ENCODE measurements at places on chromosomes 2 and 18.

DNA sequence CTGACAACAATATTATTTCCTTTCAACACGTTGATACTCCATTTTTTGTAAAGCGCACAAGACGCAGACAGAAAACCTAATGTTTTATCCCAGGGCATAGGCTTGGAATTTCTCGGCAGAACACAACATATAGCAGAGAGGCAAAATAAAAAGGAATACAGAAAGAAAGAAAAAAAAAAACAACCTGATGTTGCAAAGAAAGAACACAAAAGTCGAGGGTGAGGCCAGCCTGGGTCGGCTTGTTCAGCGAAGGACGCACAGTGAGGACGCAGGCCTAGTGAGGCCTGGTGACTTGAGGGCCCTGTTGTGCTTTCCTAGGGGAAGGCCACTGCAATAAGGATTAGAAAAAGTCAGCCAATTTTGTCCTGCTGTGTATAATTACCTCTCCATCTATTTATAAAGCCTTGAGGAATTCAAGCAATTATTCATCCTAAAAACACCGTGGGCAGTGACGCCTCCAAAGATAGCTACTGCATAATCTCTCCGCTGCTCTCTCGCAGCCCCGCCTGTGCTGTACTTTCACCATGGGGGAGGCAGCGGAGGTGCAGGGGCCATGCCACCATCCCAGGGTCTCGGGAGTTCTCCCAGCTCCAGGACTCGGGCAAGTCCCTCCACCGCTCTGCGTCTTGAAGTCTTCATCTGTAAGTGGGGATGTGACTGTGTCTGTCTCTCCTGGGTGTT lies 61.9 kb upstream of the SH3RF3 start:
- no peak for DNase-seq

DNA sequence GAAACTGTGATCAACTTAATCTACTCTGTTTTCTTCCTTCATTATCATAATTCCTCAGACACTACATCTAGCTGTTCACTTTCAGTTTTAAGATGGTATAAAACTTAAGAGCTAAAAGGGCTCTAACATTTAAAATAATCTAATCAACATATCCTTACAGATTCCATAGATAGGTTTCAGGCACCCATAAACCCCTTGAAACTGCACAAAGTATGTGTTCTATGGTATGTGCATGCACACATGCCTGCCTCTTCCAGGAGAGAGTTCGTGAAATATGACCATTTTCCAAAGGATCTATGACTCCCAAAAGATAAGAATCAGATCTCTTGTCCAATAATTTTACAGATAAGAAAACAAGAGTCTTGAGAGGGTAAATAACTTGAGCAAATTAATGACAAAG lies 59.4 kb downstream of the CUL3 start:
- DNase-seq: no peak

DNA sequence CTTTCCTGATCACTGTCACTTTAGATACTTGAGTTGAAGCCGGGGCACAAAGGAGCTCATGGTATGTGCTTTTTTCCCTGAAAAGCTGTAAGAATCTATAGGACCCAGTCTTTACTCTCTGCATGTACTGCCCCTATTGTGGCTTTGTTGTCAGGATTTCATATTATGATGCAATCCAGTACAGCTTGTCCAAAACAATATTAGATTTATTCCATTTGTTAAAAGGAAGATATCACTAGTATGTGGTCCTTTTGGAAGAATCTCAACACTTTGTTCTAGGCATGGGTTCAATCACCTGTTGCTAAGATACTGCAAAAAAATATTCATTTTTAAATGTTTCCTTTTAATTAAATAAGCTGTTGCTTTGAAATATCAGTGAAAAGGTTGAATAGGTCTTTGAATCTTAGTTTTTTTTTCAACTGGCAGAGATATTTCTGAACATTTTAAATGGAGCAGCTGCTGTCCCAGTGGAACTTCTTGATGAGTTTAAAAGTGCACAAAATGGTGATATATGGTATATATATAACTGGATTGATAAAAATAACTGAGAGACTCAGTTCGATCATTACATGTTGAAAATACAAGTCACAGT lies 256.6 kb upstream of the NT5C1B start:
- no peak for DNase-seq

DNA sequence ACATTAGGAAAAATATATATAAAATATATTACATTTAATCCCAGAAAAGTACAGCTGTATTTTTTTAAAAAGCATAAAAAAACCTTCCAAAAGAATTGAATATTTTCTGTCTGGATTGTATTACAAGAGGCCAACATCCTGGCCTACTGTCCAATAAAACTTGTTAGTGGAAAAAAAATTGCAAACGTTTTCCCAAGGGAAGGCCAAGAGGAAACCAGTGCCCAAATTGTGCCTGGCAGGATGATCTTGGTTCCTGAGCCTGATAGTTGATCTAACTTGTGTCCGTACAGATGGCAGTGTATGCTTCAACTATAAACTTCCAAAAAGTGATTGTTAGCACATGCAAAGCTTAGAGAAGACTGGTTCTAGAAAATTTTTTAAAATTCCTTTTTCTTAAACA lies 90.6 kb upstream of the LPIN2 start:
- no peak for DNase-seq

- no peak for DNase-seq
These were observed 20.2 kb downstream of the GATA6 start for GRCh38 chr18:22189449-22190166.

- DNase-seq: no peak
These were observed 2.3 kb downstream of the OBSL1 start for GRCh38 chr2:219569041-219569440.

- no peak for DNase-seq
These were observed 36.4 kb downstream of the OLA1 start for GRCh38 chr2:174211954-174212353.

- DNase-seq: no peak
These were observed 701.8 kb downstream of the NR4A2 start for GRCh38 chr2:155630760-155631159.

- no peak for DNase-seq
These were observed 38.5 kb downstream of the NCK2 start for GRCh38 chr2:105783151-105783738.

DNA sequence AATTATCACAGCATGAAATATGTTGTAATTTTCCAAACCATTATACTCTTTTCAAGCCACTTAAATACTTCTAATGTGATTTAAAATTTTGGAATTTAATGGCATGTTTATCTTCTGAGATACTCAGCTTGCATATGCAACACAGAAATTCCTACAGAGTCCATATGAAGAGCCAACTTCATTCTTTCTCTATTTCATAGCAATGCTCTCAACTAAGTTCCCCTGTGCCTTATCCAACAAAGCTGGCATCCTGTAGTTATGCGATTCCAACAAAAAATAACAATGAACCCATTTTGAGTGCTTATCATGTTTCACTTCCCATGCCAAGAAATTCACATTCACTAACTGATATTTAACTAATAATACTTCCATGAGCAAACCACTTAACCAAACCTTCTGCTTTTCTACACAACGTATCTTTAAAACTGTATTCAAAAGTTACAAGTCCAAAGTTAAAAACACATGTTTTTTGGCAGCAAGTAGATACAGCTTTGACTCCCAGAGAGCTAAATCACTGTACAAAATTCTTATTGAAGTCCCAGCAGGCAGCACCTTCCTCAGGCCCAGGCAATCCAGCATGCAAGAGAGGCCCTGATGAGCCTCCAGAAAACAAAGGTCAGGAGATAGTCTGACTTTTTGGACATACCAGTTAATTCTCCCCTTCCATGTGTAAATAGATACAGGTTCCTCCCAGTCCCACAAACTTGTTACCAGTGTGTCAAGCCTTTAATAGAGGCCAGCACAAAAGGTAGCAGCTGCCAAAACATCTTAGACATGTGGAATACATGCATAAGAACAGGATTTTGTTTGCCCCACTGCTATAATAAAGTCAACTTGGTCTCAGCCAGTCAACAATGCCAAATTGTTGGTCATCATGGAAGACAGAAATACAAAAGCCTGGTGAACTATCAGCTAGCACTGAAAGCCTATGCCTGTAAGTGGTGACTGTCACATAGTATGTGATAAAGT lies 113.1 kb upstream of the WDR75 start:
- DNase-seq: no peak

GRCh38 chr18:23283916-23284430 lies 148.7 kb downstream of the CABLES1 start:
- no peak for DNase-seq

DNA sequence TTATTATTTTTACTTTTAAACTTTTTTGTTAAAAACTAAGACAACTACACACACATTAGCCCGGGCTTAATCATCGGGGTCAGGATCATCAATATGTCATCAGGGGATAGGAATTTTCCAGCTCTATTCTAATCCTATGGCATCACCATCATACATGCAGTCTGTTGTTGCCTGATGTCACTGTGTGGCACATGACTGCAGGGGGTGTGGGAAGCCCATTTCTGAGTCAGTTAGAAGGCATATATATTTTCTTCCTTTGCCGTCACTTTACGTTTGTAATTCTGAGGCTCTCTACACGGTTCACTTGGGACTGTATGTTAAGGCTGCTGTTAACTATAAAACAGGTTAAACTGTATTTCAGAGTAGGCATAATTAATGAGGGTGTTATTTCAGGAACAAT lies 144.4 kb upstream of the ITGA6 start:
- peak; percentile 96 for DNase-seq

GRCh38 chr2:229300790-229301189 lies 29.7 kb upstream of the PID1 start:
- no peak for DNase-seq

GRCh38 chr2:231117922-231118613 lies 6.8 kb downstream of the HTR2B start:
- no peak for DNase-seq

DNA sequence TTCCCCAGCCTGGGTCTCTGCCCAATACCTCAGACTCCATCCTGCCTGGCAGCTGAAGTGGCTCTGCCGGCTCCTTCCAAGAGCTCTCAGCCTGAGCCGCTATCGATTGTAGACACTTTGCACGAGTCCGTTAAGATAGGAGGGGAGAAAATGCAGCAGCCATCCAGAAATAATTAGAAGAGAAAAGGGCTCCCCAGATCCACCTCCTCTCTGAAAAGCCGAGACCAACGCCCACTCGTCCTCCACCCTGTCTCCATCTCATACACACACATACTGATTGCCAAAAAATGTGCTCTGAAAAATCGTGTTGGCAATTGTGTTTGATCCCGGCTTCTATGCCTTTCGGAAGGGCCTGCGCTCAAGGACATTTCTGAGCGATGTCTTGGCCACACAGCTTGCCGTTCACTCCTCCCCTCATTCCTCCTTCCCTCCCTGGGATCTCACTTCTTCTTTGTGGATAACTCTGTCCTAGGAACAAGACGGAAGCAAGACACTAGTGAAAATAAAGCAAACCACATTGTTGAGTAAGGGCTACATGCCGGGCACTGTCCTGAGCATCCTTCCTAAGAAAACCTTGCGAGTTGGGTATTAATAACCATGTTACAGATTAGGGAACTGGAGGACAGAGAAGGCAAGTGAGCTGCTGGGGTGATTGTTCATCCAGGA lies 372.8 kb upstream of the MYT1L start:
- DNase-seq: no peak

DNA sequence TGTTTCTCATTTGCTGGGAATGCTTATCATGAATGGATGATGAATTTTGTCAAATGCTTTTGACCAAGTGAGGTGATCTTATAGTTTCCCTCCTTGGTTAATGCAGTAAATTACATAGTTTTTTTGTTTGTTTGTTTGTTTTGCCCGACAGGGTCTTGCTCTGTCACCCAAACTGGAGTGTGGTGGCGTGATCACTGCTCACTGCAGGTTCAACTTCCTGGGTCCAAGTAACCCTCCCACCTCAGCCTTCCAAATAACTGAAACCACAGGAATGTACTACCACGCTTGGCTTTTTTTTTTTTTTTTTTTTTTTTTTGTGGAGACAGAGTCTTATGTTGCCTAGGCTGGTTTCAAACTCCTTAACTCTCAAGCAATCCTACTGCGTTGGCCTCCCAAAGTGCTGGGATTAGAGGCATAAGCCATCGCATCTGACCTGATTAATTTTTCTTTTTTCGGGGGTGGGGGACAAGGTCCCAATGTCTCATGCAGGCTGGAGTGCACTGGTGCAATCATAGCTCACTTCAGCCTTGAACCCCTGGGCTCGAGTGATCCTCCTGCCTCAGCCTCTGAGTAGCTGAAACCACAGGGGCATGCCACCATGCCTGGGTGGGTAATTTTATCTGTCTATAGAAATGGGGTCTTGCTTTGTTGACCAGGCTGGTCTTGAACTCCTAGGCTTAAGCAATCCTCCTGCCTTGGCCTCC lies 48.6 kb downstream of the SMAD2 start:
- DNase-seq: no peak

DNA sequence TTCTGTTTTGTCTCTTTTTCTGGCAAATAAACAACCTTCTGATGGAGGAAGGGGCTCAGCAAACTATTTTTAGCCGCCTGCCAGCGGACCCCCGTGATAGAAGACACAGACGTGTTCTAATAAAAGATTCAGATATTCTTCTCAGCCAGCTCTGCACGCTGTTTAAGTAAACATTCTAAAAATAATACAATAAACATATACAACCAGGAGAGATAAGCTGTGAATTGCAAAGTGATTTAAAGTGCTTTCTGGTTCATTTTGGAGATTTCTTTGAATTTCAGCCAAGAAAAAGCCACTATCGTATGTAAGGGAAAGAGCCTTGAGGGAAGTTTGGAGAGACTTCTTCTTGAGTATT lies 201.3 kb downstream of the EPHA4 start:
- no peak for DNase-seq

DNA sequence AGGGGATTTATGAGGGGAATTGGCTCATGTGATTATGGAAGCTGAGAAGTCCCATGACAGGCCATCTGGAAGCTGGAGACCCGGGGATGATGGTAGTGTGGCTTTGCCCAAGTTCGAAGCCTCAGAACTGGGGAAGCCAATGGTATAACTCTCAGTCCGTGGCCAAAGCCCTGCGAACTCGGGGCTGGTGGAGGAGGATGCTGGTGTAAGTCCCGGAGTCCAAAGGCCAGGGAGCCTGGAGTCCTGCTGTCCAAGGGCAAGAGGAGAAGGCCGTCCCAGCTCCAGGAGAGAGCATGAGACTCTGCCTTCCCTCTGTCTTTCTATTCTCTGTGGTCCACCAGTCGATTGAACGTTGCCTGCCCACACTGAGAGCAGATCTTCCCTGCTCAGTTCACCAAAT lies 43.2 kb upstream of the CABLES1 start:
- no peak for DNase-seq

GRCh38 chr18:33653231-33653630 lies 75.2 kb downstream of the ASXL3 start:
- no peak for DNase-seq

DNA sequence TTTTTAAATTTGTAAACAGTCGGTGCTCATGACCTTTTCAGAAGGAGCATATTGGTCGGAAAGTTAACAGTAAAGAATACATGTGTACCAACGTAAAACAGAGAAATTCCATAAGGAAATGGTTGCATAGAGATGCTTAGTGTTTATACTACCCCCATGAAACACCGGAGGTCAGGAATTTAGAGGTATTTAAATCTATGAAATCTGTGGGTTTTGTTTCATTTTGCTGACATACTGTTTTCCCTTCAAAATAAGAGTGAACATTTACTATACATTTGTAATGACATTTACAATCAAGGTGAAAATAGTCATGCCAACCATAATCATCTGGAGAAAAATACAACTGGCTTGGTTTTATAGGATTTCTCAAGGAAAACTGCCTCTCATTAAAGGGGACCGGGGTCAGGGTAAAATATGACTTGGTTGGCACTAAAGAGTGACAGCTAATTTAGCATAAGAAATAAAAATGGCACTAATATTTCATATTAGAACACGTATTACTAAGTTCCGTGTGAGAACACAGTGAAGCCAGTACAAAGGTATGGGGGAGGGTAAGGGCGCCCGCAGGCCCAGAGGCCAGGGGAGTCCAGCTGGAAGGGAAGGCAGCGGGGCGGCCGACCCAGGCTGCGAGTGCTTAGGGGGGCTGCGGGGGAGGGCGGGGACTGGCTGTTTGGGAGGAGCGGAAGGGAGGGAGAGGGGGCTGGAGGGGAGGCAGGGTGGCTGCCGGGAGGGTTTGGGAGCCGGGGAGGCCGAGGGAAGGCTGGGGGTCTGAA lies 1.1 kb upstream of the RNU4ATAC start:
- DNase-seq: peak; percentile 21
